Left lung (tissue), 14 donors: ENCODE measurements at places on chromosomes 16 and 17. TPM values are rescaled to one million over a fixed set of nuclear protein-coding genes. Genes with fewer than 3 reads are reported as not detected.

GRCh38 chr16:1949507-1949906, 5.0 kb downstream of the RPL3L start:
- H3K27ac ChIP-seq, result no peak overlapping the region
- H3K4me3 ChIP-seq, result no peak overlapping the region
- no peak for DNase-seq
- no peaks in the 10 kb centered on the region for H3K27me3 ChIP-seq
- H3K36me3 ChIP-seq, result no peaks in the 10 kb centered on the region

DNA sequence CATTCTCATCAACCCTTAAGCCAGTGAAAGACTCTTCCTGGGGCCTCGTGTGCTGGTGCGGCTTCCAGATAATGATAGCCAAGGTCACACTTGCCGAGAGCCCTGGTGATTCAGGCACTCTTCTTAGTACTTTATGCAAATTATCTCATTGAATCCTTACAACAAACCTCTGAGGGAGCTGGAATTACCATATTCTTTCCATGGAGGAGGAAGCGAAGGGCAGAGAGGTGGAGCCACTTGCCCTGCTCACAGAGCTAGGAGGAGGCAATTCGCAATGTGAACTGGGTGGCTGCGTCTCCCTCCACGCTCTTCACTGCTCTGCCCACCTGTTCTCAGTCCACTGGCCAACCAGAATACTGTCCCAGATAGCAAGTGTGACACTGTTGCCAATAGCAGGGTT, 409.7 kb downstream of the SNX29 start:
- H3K27me3 ChIP-seq, result no peaks in the 10 kb centered on the region
- no peak for DNase-seq
- H3K27ac ChIP-seq, result no peak overlapping the region
- no peaks in the 10 kb centered on the region for H3K36me3 ChIP-seq
- no peak overlapping the region for H3K4me3 ChIP-seq

GRCh38 chr16:58428621-58429542, 36.6 kb downstream of the GINS3 start:
- H3K27me3 ChIP-seq, result peaks cover 25% of the 10 kb centered on the region
- DNase-seq, result no peak
- H3K4me3 ChIP-seq, result no peak overlapping the region
- H3K27ac ChIP-seq, result no peak overlapping the region
- H3K4me1 ChIP-seq, result peaks cover 13% of the 10 kb centered on the region
- H3K36me3 ChIP-seq, result no peaks in the 10 kb centered on the region

DNA sequence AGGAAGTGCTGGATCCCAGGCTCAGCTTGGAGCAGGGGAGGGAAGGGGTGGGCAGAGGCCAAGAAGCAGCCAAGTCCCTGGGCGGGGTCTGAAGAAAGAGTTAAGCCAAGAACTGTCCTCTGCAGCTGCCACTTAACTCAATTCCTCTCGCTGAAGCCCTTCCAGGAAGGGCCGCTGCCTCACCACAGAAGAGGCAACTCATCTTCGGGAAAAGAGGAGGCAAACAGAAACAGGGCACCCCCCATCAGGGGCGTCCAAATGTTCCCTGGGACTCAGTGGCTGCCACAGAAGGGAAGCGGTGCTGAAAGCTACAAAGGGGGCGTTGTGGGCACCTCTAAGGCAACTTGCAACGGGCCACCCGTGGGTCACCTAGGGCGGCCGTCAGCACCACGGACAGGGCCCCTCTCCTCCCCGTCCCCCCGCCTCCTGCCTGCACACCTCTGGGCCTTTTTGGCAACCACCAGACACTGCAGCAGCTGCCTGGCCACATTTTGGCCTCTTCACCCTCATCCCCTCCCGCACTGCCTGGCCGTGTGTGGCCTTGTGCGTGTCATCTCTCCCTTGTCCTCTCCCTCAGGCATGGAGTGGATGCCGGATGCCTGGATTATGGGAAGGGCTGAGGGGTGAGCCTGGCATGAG, 2.5 kb downstream of the TLCD3B start:
- no peaks in the 10 kb centered on the region for H3K36me3 ChIP-seq
- peaks cover 34% of the 10 kb centered on the region for H3K27me3 ChIP-seq
- no peak overlapping the region for H3K4me3 ChIP-seq
- DNase-seq, result peak; percentile 49

DNA sequence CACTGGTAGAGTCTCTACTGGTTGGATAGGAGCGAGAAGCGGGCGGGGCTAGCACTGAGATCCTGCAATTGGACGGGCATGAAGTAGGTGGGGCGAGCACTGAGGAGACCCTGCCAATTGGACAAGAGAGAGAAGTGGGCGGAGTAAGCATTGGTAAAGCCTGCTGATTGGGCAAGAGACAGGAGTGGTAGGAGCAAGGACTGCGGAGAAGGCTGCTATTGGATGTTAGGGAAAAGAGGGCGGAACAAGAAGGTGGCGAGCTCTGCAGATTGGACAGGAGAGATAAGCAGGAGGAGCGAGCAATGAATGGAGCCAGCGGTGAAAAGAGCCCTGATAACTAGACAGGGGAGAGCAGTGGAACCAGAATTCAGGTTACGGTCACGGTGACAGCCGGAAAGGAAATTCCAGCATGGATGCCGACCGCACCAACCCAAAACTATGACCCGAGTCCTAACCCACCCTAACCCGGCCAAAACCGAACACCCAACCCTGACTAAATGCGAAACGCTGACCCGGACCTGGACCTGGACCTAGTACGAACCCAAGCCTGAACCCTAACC, 4.8 kb downstream of the SCGB1C2 start:
- H3K4me3 ChIP-seq, result no peak overlapping the region
- no peaks in the 10 kb centered on the region for H3K4me1 ChIP-seq
- DNase-seq, result no peak
- H3K27me3 ChIP-seq, result peaks cover 11% of the 10 kb centered on the region

GRCh38 chr17:81186203-81186602, 20.2 kb upstream of the AATK start:
- no peak for DNase-seq
- no peak overlapping the region for H3K4me3 ChIP-seq
- no peaks in the 10 kb centered on the region for H3K36me3 ChIP-seq
- H3K27me3 ChIP-seq, result no peaks in the 10 kb centered on the region
- H3K27ac ChIP-seq, result no peak overlapping the region

SLC6A2 gene
- total RNA-seq, result not detected

C17orf113 gene
- total RNA-seq, result 0.58 TPM

ADPRM gene
- total RNA-seq, result 6.2 TPM
